ENCODE measurements at places on chromosomes 12 and 14.

- peak; percentile 13 for DNase-seq
These were observed 53.3 kb downstream of the RBM19 start for GRCh38 chr12:113912760-113913329.

- DNase-seq = no peak
These were observed 184.5 kb upstream of the CRY1 start for GRCh38 chr12:107277855-107278254.

- DNase-seq = no peak
These were observed 316.9 kb upstream of the E2F7 start for GRCh38 chr12:77382096-77382742.

DNA sequence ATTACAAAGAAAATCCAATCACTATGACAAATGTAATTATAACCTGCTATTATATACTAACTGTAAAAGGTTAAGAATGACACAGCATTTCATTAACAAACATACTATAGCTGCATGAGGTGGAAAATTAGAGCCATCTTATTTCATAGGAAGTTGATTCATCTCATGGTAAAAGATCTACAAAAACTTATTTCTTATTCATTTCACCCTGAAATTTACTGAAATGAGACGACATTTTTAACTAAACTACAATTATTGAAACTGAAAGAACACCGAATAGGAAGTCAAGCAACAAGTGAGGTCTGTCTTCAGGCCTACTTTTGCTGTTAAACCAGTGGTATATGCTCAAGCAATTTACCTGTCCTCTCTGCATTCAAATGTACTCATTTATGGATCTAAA is 87.2 kb downstream of the CEP83 start:
- no peak for DNase-seq

DNA sequence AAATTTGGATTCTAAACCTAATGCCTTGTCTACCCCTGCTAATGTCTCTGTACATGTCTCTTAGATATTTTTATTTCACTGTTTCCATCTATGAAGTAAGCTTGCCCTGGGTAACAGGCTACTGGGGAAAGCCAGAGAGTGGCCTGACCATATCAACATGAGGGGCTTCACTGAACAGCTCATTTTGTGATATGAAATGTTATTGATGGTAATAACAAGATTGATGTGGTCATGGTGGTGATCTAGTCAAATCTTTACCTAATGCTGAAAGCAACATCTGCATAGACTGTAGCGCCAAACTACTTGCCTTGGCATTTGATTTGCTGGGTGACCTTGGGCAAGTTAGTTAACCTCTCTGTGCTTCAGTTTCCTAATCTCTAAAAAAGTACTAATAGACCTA is 9.9 kb upstream of the DYRK2 start:
- no peak for DNase-seq

GRCh38 chr14:81176241-81176640 is 44.5 kb downstream of the GTF2A1 start:
- DNase-seq = no peak

GRCh38 chr12:112303004-112303403 is 79.2 kb downstream of the HECTD4 start:
- peak; percentile 21 for DNase-seq

- DNase-seq = no peak
These were observed 42.8 kb downstream of the RPGRIP1 start for GRCh38 chr14:21322716-21323115.

DNA sequence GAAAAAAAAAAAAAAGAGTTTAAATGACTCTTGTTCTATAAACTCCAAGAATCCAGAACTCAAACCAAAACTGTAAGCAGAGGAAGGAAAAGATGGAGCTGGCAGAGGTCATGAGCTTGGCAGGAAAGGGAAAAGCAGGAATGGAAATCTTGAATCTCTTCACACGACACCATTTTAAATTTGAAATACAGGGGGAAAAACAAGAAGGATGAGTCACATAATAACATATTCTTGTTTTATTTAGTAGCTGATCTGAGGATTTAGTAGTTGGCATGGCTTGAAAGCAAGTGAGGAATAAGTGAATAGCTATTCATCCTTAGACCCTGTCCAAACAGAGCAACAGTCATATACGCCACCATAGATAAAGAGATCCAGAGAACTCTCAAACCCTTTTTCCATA is 35.0 kb downstream of the EPS8 start:
- DNase-seq = no peak

- peak; percentile 87 for DNase-seq
These were observed 4.1 kb upstream of the CCND2 start for GRCh38 chr12:4269279-4269991.

DNA sequence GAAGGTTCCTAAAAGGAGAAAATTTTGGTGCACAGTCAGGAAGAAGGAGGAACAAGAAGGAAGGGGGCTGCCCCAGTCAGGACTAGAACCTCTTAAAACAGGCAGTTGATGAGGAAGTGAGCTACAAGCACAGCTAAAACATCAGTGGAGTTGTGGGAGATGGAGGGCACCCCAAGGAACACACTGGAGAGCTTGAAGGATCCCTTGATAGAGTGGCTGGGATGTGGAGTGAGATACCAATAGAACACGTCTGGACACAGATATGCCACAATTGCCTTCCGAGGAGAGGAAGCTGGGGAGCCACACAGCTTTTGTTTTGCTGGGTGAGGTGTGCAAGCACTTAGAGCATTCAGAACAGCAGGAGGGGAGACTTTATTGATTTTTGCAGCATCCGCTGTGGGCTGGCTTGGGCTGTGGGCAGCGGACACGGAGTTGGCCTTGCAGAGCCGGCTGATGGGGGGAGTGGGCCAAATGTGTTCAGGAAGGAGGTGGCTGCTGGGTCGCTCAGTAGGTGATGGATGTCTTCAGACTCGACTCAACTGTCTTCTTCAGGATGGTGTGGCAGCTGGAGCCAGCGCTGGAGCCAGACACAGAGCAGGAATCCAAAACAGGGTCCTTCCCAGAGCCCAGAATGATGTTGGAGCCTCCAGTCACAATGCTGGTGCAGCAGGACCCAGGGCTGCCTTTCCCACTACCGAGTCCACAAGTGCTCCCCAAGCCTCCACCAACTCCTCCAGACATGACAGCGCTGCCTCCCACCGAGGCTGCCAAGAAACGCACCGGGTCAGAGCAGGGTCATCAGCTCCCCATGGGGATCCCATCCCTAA is 4.7 kb upstream of the KRT79 start:
- no peak for DNase-seq

- DNase-seq = no peak
These were observed 4.6 kb downstream of the KIF26A start for GRCh38 chr14:104142946-104143470.

GRCh38 chr14:76698191-76698590 is 63.1 kb upstream of the VASH1 start:
- DNase-seq = no peak

GRCh38 chr12:67299526-67299925 is 30.4 kb downstream of the CAND1 start:
- DNase-seq = no peak

- DNase-seq = no peak
These were observed 365.6 kb downstream of the NELL2 start for GRCh38 chr12:44510510-44510909.

- DNase-seq = no peak
These were observed 78.9 kb upstream of the CISTR start for GRCh38 chr12:53830631-53831030.

Measured in activated T-helper 9 cell treated with anti-CD3 and anti-CD28 coated beads, Interleukin-2, amount 50 U/mL, for 16 hours (primary cell).